ENCODE measurements at places on chromosomes 13 and 19.

DNA sequence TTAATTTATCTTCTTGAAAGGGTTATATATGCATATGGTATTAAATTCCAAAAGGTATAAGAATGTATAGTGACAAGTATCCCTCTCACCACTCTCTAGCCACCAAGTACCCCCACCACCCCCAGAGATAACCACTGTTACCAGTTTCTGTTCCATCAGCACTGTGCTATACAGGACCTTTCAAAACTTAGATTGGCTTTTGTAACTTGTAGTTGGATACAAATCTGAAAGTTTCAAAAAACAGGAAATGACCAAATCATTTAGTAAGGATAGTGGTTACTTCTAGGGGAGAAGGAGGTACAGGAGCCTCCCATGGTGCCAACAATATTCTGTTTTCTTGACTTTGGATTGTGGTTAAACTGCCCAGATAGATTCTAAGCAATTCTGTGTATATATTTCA, 56.7 kb downstream of the AKAP11 start:
- no peak for DNase-seq

GRCh38 chr13:74867460-74867859, 614.5 kb downstream of the TBC1D4 start:
- DNase-seq, result no peak

DNA sequence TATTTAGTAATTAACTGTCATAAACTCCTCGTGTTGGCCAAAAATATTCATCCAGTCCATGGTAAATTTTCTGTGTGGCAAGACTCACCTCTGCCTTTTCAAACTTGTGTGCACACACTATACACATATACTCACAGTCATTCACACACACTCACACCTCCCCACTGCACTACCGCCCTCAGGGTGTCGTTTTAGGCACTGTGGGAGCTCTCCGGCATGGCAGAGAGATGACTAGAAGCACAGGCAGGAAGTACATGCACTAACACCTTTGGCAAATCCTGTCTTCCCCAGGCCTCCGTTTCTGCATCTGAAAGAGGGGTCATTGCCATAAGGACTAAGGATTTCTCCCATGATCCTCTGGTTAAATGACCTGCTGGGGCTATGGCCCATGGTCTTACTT, 62.6 kb upstream of the FARP1 start:
- no peak for DNase-seq

- DNase-seq, result no peak
These were observed 219.2 kb downstream of the ZIC5 start for GRCh38 chr13:99752373-99752772.

GRCh38 chr13:102261809-102262208, 140.0 kb downstream of the FGF14 start:
- no peak for DNase-seq

DNA sequence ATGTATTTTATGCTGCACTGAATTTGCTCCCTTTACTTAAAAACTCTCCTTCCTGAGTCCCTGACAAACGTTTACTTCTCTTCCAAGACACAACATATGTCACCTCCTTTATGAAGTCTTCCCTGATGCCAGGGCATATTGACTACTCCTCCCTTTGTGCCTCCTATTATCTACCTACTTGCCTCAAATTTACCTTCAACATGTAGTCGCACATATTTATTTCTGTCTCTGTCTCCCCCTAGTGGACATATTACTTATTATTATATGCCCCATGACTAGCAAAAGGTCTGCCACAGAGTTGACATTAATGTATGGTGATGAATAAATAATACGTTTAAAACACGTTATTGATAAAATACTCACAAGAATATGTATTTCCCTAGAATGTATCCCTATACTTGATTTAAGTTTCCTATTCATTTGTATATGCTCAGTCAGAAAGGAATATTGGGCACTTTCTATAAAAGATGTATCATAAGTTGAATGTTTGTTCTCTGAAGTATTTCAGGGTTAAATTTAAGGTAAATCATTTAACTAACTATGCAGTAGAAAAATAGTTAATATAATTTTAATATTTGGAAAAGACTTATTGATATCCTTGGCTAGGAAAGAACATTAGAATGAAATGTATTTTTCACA, 250.3 kb upstream of the ATXN8OS start:
- DNase-seq, result peak; percentile 29

- DNase-seq, result no peak
These were observed 58.0 kb upstream of the IRS2 start for GRCh38 chr13:109844396-109844795.

DNA sequence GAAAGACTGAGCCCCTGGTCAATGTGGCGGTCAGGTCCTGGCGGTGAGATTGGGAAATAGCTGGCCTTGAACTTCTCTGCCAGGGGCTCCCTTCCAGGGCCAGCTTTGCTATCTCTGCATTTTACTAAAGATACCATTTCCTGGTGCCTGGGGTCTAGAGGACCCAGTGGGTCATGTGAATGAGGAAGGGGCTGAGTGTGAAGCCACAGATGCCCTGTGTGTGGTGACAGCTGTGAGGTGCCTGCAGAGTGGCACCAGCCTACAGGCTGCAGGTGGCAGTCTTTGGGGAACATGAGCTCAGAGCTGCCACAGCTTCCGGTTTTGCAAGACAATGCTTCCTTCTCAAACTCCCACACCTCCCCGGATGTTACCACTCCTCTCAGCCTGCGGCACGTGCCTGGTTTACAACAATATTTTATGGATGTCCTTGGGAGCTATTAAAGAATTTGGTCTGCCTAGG, 5.2 kb upstream of the MLNR start:
- no peak for DNase-seq

DNA sequence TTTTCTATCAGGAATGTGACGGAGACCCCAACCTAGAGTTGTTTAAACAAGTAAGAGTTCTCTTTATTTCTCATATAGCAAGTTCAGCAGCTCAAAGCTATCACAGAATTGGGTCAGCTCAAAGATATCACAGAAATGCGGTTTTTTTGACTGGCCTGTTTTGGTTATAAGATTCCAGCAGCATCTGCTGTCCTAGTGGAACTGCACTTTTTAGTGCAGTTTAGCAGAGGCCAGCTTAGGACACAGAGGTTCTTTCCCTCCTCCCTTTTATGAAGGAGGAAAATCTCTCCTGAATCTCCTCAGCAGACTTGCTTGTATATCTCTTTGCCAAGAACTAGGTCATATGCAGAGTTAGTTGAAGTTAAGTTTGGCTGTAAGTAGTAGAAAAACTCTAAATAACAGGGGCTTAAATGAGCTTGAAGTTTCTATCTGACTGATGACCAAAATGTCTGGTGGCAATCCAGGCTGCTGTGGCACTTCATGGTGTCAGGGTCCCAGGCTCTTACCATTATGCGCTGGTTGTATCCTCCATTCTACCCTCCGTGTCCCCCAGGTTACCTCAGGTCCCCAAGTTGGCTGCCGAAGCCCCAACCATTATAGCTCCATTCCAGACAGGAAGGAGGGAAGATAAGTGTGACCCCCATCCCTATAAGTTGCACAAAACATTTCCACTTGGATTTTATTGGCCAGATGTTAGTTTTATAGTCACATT, 6.6 kb downstream of the PPP2R1A start:
- DNase-seq, result no peak

DNA sequence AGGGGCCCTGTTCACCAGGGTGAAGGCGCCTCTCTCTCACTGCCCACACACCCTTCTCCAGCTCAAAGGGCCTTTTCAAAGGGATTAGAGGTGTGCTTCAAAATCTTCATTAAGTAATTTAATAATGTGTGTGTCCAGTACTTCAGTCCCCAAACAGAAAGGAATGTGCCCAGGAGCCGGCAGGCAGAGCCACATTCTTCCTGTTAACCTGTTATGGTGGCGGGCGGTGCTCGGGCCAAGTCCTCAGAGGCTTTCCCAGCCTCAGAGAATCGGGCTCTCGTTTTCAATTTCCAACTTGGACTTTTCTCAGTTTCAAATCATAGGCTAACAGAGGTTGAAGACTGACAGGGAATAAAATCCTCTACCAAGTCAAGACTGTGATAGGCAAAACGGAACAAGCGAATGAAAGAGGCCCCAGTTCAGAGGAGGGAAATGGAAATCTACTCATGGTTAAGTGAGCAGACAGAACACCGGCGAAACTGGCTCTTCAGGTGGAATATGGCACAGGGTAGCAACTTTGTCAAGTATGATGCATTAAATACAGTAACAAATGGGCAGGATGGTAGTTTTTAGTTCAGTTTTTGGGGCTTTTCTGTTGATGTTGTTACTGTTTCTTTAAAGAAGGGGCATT, 68.6 kb downstream of the FOXO1 start:
- no peak for DNase-seq

DNA sequence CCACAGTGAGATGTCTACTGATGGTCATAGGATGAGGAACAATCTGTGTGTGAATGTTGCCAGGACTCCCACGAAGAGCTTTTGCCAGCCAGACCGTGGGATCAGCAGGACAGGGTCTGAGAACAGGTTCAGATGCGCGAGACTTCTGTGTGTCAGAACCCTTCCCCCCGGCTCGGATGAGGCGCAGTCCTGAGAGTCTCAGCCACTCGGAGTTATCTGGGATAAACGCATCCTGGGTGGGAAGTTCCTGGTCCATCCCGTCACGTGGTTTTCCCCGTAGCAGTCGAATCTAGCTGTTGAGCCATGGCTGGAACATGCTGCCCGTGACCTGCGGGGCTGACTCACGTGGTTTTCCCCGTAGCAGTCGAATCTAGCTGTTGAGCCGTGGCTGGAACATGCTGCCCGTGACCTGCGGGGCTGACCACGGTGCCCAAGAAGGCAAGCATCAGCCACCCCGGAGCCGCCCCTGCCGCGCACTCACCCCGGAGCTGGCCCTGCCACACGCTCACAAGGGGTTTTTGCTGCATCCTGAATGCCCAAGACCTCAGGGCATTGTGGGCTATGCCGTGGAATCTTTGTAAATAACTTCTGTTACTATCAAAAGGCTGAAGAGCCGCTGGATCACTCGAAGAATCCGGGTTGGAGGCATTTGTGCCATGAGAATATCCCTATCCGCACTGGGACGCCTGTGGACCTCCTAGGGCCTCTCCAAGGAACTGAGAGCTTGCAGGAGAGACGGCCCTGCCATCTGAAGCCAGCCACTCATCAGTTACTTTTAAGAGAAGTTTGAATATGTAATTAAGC, 130.8 kb upstream of the MCF2L start:
- no peak for DNase-seq

- no peak for DNase-seq
These were observed 2.4 kb downstream of the BLOC1S3 start for GRCh38 chr19:45180936-45181335.

- no peak for DNase-seq
These were observed 68.5 kb upstream of the GPR183 start for GRCh38 chr13:99375738-99376080.

DNA sequence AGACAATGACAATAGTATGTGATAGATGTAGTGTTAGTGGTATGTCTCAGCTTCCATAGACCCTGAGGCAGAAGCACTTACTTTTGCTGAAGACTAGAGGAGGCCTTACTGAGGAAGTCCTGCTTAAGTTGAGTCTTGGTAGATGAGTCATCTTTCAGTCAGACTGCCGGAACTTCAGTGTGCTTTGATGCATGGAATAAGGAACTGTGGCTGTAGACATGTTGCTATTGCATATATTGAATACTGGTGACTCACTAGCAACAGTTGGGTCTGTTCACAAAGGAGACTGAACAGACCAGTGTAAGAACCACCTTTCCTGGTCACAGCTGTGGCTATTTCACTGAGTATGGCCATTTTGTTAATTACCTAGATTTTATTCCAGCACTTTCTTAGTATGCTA, 1000.6 kb downstream of the OLFM4 start:
- no peak for DNase-seq

DNA sequence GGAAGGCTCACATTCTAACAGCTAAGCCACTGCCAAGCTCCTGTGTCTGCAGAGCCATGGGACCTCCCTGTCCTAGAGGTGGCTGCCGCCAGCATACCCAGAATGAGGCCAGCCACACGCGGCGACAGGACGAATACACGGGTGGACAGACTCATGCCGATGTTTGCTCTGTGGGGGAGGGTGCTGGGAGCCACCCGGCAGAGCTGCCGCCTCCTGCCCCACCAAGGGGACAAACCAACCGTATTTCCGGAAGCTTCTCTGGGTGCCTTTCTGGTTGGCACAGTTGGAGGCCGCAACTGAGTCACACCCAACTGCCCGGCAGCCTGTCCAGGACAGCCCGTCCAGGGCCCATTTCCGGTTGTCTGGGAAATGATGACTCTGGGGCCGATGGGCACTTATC, 20.3 kb downstream of the C13orf46 start:
- DNase-seq, result no peak

GRCh38 chr19:35400773-35401100, 29.9 kb downstream of the GPR42 start:
- no peak for DNase-seq

DNA sequence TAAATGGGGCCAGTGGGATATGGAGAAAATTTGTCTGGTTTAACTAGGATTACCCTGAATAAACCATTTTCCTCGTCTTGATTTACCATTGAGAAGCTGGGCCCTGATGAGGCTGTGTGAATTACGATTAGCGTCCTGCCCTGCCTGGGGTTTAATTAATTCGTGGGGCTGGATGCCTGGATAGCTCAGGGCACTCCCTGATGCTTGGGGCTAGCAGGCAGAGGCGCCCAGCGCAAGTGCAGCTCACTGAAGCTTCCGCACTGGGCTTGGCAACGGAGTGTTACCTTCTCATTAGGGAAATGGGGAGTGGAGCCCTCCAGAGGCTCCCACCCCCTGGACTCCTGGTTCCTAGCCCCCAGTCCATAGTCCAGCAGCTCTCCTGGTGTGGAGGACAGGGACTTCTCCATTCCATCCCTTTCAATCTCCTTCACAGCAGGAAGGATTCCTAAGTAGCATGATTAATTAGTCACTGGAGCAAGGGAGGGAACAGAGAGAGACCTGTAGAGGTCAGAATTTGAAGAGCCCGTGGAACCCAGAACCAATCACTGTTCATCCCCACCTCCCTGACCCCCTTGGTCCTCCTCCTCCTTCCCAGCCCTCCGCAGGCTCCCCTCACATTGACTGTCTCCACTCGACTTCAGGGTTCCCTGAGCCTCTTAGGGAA, 107.2 kb downstream of the UQCRFS1 start:
- DNase-seq, result no peak

DNA sequence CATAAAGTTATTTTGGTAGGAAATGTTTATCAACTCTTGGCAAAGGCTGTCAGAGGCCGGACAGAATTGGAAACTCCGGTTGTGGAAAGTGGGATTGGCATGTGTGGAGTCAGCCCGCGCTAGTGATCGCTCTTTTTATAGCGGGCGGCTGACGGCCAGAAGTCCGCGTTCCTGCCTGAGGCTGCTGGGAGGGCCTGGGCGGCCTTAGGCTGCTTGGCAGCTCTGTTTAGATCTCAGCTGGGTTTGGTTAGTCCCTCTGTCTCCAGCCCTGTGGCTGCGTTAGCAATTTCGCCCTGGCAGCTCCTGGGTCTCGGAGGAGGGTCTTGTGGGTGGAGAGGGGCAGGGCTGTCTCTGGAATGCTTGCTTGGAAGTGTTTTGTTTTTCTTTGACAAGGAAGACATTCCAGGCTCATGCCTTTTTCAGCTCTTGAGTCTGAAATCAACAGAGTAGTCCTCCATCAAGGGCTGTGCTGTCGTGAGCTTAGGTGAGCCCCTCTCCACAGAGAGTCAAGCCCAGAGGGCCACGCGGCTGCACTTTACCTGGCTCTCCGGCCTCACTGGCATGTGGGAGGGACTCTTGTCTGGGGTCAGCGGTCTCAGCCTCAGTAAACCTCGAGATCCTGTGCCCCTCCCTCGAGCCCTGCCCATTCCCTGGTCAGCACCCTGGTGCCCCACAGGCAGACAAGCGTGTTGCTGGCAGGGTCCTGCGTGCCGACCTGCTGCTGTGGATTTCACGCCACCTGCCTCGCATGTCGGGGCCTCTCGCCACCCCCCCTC, 22.5 kb downstream of the DOT1L start:
- no peak for DNase-seq

GRCh38 chr13:104750377-104750776, 1684.2 kb upstream of the SLC10A2 start:
- no peak for DNase-seq
